ENCODE measurements at places on chromosomes 5 and 9.

DNA sequence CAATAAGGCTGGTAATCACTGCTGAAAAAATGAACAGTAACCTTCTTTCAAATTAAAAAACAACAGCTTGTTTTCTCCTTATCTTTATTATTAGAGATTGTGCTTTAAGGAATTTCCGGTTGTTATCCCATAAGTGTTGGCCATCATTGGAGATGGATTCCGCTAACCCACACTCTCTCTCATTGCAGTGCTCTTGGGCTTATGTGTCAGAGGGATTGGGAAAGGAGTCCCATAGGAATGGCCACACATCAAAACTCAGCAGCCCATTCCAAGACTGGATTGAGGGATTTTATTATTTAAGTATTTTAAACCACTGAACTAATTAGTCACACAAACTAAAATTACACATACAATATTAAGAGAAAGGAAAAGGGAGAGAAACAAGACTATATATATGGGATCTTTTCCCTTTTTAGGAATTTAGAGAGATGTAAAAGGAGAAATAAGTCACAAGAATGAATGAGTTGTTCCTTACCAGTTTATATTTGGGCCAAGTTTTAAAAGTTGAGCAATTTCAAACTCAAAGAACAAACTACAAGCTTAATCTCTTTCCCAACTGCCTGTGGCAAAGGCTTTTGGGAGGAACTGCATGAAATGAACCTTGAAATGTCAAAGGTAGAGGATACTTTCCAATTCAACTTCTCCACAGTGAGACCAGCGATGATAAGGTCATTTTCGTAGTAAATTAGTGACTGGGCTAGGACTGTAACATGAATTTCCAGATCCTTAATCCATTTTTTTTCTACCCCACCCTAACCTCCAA lies 2.4 kb downstream of the SPINK6 start:
- DNase-seq = no peak

- no peak for DNase-seq
These were observed 640.0 kb downstream of the RAB3C start for GRCh38 chr5:59222687-59223511.

GRCh38 chr5:121108725-121109124 lies 644.6 kb downstream of the PRR16 start:
- no peak for DNase-seq

DNA sequence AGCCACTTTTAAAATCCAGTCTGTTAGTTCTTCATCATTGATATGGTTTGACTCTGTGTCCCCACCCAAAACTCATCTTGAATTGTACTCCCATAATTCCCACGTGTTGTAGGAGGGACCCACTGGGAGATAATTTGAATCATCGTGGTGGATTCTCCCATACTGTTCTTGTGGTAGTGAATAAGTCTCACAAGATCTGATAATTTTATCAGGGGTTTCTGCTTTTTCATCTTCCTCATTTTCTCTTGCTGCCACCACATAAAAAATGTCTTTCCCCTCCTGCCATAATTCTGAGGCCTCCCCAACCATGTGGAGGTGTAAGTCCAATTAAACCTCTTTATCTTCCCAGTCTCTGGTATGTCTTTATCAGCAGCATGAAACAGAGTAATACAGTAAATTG lies 26.9 kb upstream of the SH3TC2 start:
- no peak for DNase-seq

DNA sequence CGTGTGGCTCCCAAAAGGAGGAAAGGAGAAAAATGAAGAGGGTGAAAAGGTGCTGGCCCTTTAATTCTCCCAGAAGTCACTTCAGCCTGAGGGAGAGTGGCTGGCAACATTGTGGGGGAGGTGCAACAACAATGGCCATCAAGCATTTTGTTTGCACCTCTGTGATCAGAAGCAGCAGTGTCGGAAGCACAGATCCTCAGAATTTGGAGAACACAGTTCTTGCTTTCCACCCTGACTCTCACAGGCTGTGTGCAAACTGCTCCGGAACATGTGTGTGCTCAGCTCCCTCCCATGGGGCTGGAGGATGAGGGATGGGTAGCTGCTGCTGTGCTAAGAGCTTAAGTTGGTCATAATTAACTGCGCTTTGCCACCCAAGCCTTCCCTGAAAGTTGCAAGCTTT lies 127.1 kb downstream of the DPYSL3 start:
- DNase-seq = no peak

- no peak for DNase-seq
These were observed 448.6 kb downstream of the PLK2 start for GRCh38 chr5:58011301-58011700.

DNA sequence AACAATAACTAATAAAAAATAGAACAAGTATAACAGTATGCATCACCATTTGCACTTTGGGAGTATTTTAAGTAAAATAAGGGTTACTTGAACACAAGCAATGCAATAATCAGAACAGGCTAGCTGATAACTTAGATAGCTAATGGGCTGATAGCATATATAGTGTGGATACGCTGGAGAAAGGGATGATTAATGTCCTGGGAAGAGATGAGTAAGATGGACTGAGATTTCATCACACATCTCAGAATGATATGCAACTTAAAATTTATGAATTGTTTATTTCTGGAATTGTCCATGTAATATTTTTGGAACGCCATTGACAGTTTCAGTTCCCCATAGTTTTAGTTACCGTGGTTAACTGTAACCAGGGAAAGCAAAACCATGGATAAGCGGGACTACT lies 173.6 kb downstream of the ISL1 start:
- no peak for DNase-seq

DNA sequence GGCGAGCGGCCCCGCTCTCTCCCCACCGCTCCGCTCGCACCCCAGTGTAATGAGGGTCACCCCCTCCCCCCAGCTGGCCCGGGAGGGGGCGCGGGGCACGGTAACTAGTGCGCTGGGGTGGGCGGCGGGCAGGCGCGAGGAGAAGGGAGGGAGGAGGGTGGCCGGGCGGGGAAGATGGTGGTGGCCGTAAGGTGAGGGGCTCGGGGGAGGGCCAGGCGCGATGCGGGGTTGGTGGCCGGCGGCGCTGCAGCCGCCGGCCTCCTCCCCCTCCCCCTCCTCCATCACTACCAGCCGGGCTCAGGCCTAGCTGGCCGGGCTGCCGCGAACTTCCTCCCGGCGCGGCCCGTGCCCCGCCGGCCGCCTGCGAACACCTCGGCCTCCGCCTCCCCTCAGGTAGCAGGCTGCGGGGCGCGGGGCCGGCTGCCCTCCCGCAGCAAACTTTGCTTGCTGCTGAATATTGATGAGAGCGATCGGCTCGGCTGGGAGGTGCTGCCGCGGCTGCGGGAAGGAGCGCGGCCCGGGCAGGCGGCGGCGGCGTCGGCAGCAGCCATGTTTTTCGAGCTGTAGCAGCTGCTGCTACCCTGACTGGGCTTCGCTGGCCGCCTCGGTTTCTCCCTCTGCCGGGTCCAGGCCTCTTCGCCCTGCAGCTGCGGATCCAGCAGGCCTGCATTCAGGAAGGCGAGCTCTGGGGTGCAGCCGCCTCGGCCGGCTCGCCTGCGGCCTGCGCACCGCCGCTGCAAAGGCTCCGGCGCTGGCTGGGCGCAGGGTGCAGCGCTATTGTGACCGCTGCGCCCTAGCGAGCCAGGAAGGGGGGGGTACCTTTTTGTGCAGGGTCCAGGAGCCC lies 502 bp downstream of the NSD1 start:
- no peak for DNase-seq
